ENCODE measurements at places on chromosomes 4 and X.
A peak's percentile ranks its signal among the peaks of the same experiment; 100 is the strongest.

GRCh38 chrX:119075270-119076025 lies 2.7 kb downstream of the CT47C1 start:
- DNase-seq = peak; percentile 9

DNA sequence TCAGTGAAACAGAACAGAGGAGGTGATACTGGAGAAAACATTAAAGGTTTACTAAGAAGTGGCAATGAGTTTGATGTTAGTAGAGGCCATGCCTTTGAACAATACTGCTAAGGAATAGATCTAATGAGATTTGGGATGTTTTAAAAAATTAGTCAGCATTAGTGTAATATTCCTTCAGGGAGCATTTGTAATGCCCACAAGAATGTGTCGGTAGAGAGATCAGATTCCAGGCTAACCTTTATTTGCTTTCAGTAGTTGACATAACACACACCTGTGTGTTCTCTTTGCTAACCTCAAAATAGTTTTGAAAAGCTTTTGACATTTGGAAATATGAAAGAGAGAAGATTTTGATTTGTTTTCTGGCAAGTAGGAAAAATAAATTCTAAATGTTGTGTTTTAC lies 328.8 kb downstream of the BMPR1B start:
- DNase-seq = no peak

- DNase-seq = no peak
Measured at GRCh38 chrX:112081781-112082652, 559 bp downstream of the TRPC5 start.

DNA sequence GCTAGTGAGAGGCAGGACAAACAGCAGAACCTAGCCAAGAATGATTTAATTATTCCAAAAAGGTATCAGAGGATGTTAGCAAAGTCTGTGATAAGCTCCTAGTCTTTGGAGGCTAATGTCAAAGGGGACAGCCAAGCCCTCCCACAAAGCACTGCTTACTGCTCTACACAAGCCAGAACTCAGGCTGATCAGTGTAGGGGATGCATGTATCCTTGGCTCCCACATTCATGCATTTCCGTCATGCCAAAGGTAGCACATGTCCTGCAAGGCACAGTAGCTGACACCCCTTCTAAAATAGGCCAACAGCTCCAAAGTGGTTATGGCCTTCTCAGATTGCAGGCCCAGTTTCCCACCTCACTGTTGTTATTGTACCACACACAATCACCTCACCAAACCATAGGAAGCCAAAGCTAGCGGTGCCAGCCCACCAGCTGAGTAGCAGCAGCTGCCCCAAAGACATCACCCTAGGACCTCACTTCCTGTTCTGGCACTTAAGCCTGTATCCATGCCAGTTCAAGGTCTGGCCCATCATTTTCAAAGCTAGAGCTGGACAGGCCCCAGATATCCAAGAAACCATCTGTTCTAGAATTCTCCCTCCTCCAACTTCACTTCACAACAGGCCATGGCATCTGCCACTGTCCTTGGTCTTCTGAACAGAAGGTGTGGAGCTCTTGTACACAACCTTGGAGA lies 40.9 kb downstream of the TSPAN5 start:
- no peak for DNase-seq

GRCh38 chrX:21766101-21766500 lies 8.2 kb upstream of the SMPX start:
- no peak for DNase-seq
